ENCODE measurements at places on chromosomes 12 and 14. TPM values are rescaled to one million over a fixed set of nuclear protein-coding genes. Genes with fewer than 3 reads are reported as not detected.

- DNase-seq = no peak
Measured at GRCh38 chr14:50978888-50979287, 34.6 kb upstream of the PYGL start.

- no peak for DNase-seq
Measured at GRCh38 chr12:42213023-42213422, 25.0 kb downstream of the YAF2 start.

GRCh38 chr12:19681007-19681406 lies 241.7 kb downstream of the AEBP2 start:
- DNase-seq = no peak

- DNase-seq = no peak
Measured at GRCh38 chr14:68283378-68284123, 464.0 kb downstream of the RAD51B start.

GRCh38 chr12:122862110-122862634 lies 26.9 kb downstream of the HIP1R start:
- no peak for DNase-seq

- no peak for DNase-seq
Measured at GRCh38 chr12:26467351-26467750, 272.0 kb downstream of the SSPN start.

The TSHR gene
- polyA plus RNA-seq = 0.14 TPM

The APOF gene
- not detected for polyA plus RNA-seq

The CMTM5 gene
- 3.9 TPM for polyA plus RNA-seq

GRCh38 chr12:107655281-107656065 lies 30.1 kb upstream of the PWP1 start:
- no peak for DNase-seq

DNA sequence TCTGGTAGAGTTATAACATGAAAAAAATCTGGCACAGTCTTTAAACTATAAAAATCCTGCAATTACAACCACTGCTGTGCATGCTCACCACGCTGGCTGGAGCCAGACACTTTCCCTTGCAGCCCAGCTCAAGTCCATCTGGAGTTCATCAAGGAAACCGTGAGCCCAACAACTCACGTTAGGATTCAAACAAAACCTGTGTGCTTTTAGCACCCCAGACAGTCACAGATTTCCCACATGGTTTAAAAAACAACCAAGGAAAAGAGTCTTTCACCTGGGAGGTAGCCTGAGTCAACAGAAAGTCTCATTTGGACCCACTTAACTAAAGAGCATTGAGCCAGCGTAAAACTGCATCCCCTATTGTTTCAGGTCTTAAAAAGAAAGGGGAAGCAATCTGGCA lies 4.7 kb downstream of the LRIG3 start:
- no peak for DNase-seq

The KRT5 gene
- polyA plus RNA-seq = 0.37 TPM

- no peak for DNase-seq
Measured at GRCh38 chr12:53754633-53755264, 3.0 kb upstream of the CISTR start.

The DDN gene
- 70.0 TPM for polyA plus RNA-seq

The SIX6 gene
- not detected for polyA plus RNA-seq

The VIPAS39 gene
- polyA plus RNA-seq = 25.0 TPM

The PTPRQ gene
- 24.0 TPM for polyA plus RNA-seq

All from left renal pelvis (tissue), 4 donors.